ENCODE measurements at places on chromosomes 4 and X. TPM values are rescaled to one million over a fixed set of nuclear protein-coding genes. Genes with fewer than 3 reads are reported as not detected.

GRCh38 chr4:33890841-33891240 is 2353.5 kb downstream of the ARAP2 start:
- DNase-seq: no peak

DNA sequence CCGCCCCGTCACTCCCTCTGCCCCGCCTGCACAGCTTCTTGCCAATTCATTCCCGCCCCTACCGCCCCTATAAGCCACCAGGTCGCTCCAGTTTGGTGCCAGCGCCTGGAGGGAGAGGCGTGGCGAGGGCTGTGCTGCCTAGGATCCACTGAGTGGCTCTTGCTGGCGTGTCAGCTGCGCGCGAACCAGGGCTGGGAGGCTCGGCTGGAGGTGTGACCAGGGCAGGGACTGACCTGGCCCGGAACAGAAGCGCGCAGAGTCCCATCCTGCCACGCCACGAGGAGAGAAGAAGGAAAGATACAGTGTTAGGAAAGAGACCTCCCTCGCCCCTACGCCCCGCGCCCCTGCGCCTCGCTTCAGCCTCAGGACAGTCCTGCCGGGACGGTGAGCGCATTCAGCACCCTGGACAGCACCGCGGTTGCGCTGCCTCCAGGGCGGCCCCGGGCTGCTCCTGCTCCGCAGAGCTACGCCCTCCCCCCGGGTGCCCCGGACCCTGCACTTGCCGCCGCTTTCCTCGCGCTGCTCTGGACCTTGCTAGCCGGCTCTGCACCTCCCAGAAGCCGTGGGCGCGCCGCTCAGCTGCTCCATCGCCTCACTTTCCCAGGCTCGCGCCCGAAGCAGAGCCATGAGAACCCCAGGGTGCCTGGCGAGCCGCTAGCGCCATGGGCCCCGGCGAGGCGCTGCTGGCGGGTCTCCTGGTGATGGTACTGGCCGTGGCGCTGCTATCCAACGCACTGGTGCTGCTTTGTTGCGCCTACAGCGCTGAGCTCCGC is at the start of gene GPR78:
Gene GPR78 (plus strand): TSS at position 72 of the 773 bp plus-strand sequence. CDS start 591 bp downstream, at position 663.
- no peak for DNase-seq

The LAMP2 gene
- total RNA-seq: 48.8 TPM

The FABP2 gene
- not detected for total RNA-seq

DNA sequence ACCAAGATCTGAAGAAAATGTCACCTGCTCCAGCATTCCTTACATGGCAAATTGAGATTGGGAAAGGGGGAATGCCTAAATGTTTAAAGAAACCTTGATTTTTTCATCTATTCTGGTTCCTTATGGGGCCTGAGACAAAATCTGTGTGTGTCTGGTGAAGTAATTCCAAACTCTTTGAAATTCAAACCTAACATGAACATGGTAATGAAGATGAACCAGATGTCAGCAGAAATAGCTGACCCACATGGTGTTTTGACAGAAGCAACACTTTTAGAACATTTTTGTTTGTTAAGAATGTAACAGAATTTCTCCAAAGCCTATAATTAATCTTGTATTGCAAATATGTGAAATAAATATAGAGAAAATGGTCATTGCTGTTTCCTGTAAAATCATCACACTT is 133.0 kb downstream of the PARM1 start:
- DNase-seq: no peak

- no peak for DNase-seq
These were observed 153.4 kb downstream of the BMPR1B start for GRCh38 chr4:94911106-94911505.

The RNF175 gene
- 26.7 TPM for total RNA-seq

DNA sequence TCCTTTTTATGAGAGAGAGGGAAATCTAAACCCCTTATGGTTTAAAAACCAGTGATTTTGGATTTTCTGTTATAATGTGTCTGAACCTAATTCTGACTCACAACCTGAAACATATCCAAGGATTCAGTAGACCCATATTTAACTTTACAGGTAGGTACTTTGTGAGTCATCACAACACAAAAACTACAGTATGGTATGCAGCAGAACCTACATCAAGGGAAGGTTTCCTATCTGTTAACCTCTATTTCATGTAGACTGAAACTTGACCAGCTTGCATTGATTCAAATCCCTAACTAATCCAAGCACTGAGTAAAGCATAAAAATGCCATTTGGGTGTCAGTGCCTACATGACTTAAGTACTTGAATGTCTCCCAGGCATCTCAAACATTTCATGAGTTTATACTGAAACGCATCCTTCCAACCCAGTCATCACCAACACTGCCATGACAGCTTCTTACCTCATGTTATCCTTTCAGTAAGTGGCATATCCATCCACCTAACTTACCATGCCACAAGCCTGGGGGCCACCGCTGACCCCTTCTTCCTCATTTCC is 4.3 kb upstream of the ARHGAP10 start:
- no peak for DNase-seq
